Suppressor macrophage treated with lipopolysaccharide for 4 hours (primary cell): ENCODE measurements at places on chromosomes 7 and 10.

DNA sequence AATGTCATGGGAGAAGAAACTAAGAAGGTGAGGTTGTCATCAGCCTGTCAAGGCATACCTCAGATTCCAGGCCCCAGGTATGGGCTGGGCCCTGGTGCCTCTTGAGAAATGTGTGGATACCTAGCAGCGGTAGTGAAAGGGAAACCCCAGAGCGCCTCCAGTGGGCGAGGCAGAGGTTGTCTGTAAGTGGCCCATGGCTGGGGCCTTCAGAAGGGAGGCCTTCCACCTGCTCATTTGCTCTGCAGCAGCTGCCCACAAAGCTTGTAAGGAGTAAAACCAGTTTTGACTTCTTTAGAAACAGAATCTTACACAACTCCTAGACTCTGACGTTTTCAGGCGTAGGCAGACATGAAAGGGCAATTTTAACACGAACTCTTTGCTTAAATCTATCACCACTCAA lies 509.9 kb downstream of the PARD3 start:
- DNase-seq, result no peak

GRCh38 chr7:76155938-76156337 lies 45.8 kb upstream of the SRRM3 start:
- peak; percentile 93 for DNase-seq

- DNase-seq, result no peak
Measured at GRCh38 chr7:25739143-25739542, 412.9 kb upstream of the NFE2L3 start.

GRCh38 chr10:73552819-73553715 lies 38.1 kb downstream of the USP54 start:
- peak; percentile 11 for DNase-seq

DNA sequence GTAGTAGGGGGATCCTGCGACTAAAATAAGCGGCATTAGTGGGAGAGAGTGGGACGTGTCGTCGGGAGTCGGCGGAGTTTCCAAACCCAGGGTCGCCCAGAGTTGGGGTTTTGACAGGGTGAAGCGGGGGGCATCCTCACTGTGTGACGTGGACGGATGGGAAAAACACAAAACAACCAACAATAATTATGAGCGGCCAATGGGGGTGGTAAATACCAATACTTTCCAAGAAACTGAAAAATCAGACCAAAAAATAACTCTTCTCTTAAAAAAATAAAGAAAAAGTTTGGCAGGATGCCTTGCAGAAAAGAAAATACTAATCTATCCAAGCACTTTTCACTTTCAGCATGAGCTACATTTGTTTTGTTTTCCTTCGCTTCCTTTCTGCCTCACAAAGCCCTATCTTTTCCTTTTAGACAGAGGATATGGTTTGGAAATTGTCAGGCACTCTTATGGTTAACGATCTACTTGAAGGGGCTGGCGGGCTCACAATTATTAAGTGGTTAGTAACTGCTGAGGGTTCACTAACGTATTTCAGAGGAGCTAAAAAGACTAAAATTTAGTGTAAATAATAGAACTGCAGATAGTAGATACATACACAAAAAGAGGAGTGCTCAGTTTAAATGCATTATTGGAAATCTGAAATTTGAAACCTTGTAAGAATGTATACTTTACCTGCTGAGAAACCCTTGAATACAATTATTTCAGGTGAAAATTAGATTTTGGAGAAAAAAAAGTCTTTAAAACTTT lies 802 bp upstream of the CDK6 start:
- no peak for DNase-seq

DNA sequence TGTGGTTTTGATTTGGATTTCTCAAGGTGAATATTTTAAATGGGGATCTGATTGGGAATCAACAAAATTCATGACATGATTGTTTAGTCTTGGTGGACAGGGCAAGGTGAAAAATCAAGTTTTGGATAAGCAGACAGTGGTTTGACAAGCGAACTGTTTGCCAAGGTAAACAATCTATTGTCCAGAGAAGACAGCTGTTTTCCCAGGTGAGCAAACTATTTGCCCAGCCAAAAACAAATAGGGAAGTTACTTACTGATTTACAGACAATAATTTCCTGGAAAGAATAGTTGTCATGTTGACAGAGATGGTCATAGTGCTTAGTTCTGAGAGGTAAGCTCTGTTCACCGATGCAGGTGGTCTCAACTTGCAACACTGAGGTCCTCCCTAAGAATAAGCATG lies 94.0 kb upstream of the STEAP1B start:
- no peak for DNase-seq

GRCh38 chr7:111091593-111092358 lies 849 bp downstream of the LRRN3 start:
- DNase-seq, result no peak

GRCh38 chr7:117178600-117178999 lies 144.3 kb downstream of the WNT2 start:
- no peak for DNase-seq

- no peak for DNase-seq
Measured at GRCh38 chr10:101158459-101159058, 27.5 kb downstream of the TLX1 start.

- DNase-seq, result no peak
Measured at GRCh38 chr10:63583909-63584724, 62.9 kb downstream of the REEP3 start.

DNA sequence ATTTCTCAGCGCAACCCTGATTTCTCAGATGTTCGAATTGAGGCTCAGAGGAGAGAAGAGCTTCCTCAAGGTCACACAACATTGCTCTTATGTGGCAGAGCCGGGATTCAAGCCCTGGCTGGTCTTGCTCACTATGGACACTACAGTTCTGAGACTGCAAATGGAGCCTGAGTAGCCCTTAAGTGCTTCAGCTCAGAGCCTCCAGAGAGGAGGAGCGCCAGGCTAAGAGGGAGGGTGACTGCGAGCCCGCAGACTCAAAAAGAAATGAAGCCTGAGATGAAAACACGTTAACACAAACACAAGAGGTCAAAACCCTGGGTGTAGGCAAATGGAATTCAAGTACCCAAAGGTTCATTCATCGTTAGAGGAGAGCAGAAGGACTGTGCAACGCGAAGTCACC lies 13.9 kb downstream of the ARHGAP22 start:
- DNase-seq, result no peak

GRCh38 chr10:88070080-88070880 lies 206.9 kb downstream of the PTEN start:
- no peak for DNase-seq
